ENCODE measurements at places on chromosomes 16 and 17. TPM values are rescaled to one million over a fixed set of nuclear protein-coding genes. Genes with fewer than 3 reads are reported as not detected.

CACNG3 gene
- not detected for total RNA-seq

SMARCE1 gene
- 168 TPM for total RNA-seq

LGALS9 gene
- total RNA-seq = 0.56 TPM

GRCh38 chr16:53599548-53599947 lies 96.5 kb upstream of the AKTIP start:
- peak; percentile 23 for DNase-seq

DNA sequence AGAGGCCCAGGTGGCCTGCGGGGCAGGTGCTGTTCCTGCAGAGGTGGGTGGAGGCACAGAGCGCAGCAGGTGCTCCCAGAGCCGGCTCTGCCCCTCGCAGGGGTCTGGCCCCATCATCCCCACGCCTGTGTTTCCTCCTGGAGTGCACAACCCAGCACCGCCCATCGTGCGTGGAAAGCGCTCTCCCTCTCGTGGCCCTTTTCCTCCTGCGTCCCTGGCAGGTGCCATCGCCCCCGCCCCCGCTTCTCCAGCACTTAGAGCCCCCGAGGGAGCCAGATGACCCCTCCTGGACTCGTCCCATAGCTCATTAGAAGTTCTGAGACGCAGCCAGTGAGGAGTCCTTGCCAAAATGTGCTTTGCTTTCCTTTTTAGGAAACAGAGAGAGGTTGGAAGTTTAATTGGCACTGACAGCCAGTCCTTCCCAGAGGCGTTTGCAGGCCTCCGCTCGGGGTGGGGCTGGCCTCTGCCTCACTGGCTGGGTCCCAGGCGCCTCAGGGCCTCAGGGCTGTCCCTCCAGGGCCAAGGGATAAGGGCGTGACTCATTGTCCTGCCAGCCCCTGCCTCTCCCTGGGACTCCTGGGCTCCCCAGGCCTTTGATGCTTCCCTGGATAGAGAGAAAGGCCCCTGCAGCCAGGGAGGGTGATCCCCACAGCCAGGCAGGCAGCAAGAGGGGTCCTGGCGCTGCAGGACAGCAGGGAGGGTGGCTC lies 32.2 kb upstream of the CHMP6 start:
- no peak for DNase-seq

DNA sequence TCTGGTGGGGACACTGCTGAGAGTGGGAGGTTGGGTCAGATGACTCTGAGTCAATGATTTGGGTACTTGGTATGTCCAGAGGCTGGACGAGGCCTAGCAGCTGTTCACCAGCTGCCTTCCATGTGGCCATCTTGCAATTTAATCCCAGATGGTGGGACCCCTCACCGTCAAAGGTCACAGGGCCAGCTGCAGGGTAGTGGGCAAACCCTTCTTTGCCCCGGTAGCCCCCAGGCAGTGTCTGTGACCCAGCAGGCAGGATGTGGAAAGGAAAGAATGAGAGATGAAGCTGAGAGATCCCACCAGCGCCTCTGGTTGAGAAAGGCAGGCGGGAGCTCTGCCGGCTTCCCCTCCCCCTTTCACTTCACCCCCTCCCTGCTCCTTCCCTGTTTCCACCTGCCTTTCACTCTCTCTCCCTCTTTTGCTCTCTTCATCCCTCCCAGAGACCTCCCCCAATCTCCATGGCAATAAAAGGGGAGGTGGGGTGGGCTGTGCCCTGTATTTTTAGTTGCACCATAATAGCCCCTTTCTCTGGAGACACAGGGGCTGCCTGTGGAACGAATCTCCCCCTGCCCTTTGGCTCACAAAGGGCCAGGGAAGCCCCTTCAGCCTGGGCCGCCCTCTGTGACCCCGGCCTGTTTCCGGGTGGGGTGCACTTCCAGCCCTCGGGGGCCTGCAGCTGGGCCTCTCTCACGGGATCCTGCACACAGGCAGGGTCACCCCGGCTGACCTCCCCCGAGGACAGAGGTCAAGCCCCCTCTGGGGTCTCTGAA lies 20.2 kb downstream of the CDK5RAP3 start:
- DNase-seq = no peak

DNA sequence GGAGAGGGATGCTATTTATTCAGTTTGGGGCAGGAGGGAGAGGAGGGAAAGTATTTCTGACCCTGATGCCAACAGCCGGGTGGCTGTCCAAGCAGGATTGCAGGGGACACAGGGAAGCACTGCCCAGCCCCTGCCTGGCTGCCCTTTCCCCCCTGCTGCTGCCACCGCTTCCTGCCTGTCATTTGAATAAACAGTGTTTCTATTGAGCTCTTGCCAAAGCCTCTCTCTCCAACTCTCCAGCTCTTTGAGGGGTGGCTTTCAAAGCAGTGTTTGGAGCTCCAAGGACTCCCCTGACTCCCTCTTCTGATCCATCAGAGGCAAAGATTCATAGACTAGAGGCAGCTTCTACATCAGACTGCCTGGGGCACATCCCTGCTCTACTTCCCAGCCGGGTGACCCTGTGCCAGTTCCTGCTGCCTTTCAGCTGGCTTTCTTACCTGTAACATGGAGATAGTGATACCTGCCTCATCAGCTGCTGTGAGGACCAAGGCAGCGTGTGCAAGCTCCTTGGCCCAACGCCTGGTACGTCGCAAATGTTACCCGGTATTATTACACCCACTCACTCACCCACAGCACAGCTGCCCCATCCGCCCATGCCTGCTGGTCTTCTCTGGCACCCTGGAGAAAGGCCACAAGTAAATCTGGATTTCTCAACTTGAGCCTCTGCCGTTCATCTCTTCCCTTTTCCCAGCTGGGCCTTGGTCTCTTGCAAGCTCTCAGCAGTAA lies 9.5 kb downstream of the PROCA1 start:
- peak; percentile 73 for DNase-seq

- no peak for DNase-seq
These were observed 33.5 kb upstream of the ENDOV start for GRCh38 chr17:80381416-80381923.

GRCh38 chr17:46013502-46014165 lies 14.6 kb downstream of the STH start:
- peak; percentile 82 for DNase-seq

LIMD2 gene
- 9.0 TPM for total RNA-seq

GRCh38 chr17:40058865-40059264 lies 3.9 kb upstream of the THRA start:
- no peak for DNase-seq

TMEM92 gene
- not detected for total RNA-seq

TBC1D3E gene
- not detected for total RNA-seq

DNA sequence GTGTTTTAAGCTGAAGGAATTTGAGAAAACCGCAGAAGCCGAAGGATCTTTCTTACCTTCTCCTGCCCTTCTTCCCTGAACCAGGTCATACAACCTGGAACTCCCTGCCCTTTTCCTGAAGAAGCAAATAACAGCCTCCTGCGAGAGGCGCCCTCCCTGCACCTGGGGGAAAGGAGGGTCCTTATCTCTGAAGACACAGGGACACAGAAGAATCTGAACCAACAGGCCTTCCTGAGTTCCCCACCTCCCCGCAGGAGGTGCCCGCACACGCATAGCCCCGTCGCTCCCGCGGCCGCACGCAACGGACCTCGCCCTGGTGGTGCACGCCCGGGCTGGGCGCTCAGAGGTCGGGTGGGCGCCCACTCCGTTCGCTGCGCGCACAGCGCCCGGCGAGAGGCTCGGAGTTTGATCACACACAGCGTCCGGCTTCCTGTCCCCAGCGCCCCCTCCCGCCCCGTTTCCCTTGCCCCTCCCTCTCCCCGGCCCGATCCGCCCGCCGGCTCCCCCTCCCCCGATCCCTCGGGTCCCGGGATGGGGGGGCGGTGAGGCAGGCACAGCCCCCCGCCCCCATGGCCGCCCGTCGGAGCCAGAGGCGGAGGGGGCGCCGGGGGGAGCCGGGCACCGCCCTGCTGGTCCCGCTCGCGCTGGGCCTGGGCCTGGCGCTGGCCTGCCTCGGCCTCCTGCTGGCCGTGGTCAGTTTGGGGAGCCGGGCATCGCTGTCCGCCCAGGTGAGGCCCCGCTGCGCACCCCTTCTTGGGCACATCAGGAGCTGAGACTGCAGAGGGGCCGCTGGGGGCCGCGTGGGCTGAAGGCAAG lies at the start of gene TNFSF12:
TNFSF12 (plus strand) TSS at position 474 of the 816 bp plus-strand sequence; CDS start at position 570, 96 bp downstream.
- no peak for DNase-seq

GRCh38 chr17:74156878-74157277 lies 46.6 kb upstream of the RPL38 start:
- no peak for DNase-seq

Data from HepG2 (cell line).